Metanephros (tissue), 2 donors: ENCODE measurements at places on chromosomes 4 and X. TPM values are rescaled to one million over a fixed set of nuclear protein-coding genes. Genes with fewer than 3 reads are reported as not detected.

CYSLTR1 gene
- 3.0 TPM for total RNA-seq

TMEM255A gene
- 0.88 TPM for total RNA-seq

KIT gene
- 15.1 TPM for total RNA-seq

SRPX gene
- total RNA-seq, result 22.0 TPM

SLC7A11 gene
- 1.3 TPM for total RNA-seq

ZC4H2 gene
- 6.8 TPM for total RNA-seq

ATP2B3 gene
- total RNA-seq, result 0.12 TPM

TMEM156 gene
- 4.0 TPM for total RNA-seq

FDCSP gene
- 0.82 TPM for total RNA-seq

CITED1 gene
- total RNA-seq, result 8.6 TPM

CSAG3 gene
- total RNA-seq, result not detected

FGD1 gene
- 15.0 TPM for total RNA-seq

AMBN gene
- 0.47 TPM for total RNA-seq

ZNF595 gene
- 29.5 TPM for total RNA-seq

TBCK gene
- 75.0 TPM for total RNA-seq

MBNL3 gene
- total RNA-seq, result 36.6 TPM

HERC6 gene
- total RNA-seq, result 9.1 TPM

GPRASP1 gene
- total RNA-seq, result 15.5 TPM

VGLL1 gene
- 5.4 TPM for total RNA-seq

TBC1D19 gene
- 38.1 TPM for total RNA-seq

COL4A6 gene
- total RNA-seq, result 14.2 TPM

HMX1 gene
- total RNA-seq, result not detected

MUC7 gene
- not detected for total RNA-seq

COX7B2 gene
- total RNA-seq, result not detected

PTTG2 gene
- 0.82 TPM for total RNA-seq

PALLD gene
- 180 TPM for total RNA-seq

ADH6 gene
- total RNA-seq, result 8.8 TPM

GYPE gene
- total RNA-seq, result 2.2 TPM

MAOB gene
- 12.9 TPM for total RNA-seq

TBC1D9 gene
- total RNA-seq, result 67.0 TPM

TNMD gene
- 7.8 TPM for total RNA-seq

NAT8L gene
- 5.4 TPM for total RNA-seq

CDKL2 gene
- 13.3 TPM for total RNA-seq

CT55 gene
- 0.12 TPM for total RNA-seq

SRPX2 gene
- 17.9 TPM for total RNA-seq

ABCG2 gene
- 11.2 TPM for total RNA-seq

TRMT10A gene
- total RNA-seq, result 6.8 TPM

DHX15 gene
- 184 TPM for total RNA-seq

GLRA2 gene
- total RNA-seq, result 0.12 TPM
